Activated CD4-positive, alpha-beta T cell treated with anti-CD3 and anti-CD28 coated beads, Interleukin-2, amount 50 U/mL, for 24 hours (primary cell): ENCODE measurements at places on chromosomes 4 and X.

DNA sequence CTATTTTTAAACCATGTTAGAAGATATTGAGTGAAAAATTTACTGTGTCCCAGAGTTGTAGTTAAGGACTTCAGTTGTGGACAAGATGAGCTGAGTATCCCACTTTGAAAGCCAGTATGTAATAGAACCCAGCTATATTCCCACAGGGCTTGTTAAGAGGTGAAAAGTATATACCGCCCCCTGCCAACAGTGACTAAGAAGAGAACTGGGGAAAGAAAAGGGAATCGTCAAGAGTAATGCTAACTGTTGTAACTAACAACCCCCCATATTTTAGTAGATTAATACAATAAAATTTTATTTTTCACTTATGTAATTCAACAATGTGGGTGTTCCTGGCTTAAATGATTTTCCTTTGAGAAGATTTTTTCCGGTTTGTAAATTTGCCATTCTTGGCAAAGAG lies 250.4 kb upstream of the GIMD1 start:
- DNase-seq = no peak

- peak; percentile 26 for DNase-seq
These were observed 9.2 kb downstream of the VSIG4 start for GRCh38 chrX:66030505-66031317.

DNA sequence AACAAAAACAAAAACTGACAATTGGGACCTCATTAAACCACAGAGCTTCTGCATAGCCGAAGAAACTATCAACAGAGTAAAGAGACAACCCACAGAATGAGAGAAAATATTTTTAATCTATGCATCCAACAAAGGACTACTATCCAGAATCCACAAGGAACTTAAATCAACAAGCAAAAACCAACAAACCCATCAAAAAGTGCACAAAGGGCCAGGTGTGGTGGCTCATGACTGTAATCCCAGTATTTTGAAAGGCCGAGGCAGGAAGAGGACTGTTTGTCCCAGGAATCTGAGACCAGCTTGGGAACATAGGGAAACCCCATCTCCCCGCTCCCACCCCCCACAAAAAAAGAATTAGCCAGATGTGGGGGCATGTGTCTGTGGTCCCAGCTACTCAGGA lies 10.7 kb downstream of the C4orf51 start:
- no peak for DNase-seq

- DNase-seq = no peak
These were observed 31.5 kb downstream of the REELD1 start for GRCh38 chr4:146245850-146246249.

DNA sequence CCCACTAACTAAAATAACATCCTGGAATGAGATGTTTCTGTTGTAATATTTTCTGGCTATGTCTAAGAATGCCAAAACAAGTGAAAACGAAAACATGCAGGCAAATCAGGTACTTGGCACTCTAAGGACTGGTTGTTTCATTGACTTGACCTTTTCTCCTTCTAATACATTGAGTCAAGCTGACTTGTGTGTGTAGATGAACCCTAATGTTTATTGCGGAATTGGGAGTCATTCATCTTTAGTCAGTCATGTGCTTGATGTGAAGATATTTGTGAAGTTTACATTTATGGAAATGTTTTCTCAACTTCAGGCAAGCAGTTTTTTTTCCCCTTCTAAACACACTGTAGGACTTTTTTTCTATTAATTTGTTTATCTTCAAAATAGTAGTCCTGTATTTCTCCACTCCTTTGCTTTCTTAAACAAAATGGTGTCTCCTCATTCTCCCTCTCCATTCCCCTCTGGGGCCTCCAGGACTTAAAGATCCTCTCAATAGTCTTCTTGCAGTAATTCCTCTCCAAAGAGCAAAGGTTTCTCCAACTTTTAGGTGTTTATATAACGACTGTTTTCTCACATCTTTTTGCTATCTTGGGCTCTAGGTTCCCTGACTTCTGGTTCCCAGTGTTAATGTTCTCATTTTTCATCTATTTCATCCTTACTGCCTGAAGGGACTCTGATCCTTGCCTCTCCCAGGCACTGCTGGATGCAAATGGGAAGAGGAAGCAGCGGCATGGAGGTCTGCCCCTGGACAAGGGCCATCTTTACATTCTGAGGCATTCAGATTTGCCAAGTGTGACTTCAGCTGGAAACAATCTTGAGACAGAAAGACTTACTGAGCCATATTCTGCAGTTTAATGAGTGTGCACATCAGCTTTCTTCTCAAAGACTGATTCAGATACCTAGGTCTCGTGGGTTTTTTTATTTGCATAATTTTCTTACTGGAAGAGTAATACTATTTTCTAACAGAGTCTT lies 166.4 kb downstream of the ARHGAP6 start:
- DNase-seq = no peak

GRCh38 chr4:24489870-24490269 lies 94.5 kb downstream of the DHX15 start:
- no peak for DNase-seq

GRCh38 chr4:8727131-8727530 lies 134.6 kb downstream of the CPZ start:
- DNase-seq = no peak

DNA sequence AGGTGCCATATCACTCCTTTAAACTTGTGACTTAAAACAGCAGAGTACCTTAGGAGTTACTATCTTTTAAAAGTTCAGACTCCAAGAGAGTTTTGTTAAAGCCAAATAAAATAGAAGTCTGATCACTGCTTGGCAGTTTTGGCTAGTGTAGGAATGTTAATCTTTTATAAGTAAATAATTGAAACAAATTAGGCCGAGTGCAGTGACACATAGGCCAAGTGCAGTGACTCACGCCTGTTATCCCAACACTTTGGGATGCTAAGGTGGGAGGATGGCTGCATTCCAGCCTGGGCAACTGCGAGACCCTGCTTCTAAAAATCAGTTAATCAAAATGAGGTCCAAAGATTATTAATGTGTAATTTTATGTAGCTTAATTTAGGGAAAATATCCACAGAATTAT lies 37.2 kb downstream of the WDR44 start:
- no peak for DNase-seq

DNA sequence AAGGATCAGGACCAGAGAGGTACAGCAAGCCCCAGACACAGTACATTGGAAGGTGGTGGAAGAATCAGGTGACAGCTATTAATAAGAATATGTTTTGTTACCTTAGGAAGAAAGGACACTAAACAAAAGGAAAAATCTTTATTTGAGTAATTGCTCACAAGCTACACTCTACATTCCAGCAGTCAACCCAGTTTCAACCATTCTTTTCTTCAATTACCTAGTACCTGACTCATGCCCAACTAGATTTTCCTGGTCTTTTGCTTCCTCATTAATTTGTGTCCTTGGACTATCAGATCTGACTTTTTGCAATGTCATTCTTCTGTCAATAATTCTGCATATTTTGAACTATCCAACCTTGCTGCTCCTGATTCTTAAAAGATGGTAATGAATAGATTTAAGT lies 22.5 kb upstream of the GLRA2 start:
- DNase-seq = no peak

DNA sequence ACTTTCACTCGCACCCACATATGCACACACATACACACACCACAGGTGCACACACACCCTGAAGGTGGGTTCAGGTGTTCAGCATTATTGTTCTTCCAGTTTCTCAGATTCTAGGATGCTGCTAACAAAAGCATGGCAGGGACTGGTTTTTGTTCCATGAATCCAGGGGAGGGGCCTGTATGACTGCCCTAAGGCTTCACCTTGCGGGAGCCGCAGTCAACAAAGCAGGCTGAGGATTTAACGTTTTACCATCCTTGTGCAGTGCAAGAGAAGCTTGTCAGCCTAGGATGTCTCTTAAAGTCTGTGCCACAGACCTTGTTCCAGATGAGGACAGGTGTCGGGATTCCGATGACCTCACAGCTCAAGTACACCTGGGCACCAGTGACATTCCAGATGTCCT lies 61.8 kb downstream of the POLR2B start:
- no peak for DNase-seq

DNA sequence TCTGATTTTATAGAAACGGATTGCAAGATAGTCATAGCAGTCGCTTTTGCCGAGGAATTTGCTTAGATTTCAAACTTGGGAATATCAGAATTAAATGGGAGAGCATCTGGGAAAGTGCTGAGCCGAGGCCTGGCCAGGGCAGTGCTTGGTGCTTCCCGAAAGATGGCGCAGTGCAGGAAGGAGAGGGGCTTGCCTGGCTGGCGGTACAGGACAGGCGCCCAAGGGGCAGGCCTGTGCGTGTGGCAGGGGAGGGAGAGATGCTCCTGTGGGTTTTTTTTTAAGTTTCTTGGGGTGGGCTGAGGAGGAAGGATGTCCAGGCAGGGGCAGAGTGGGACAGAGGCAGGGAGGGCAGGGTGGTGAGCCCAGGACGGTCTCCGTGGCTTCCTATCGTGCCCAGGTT lies 241.1 kb downstream of the AFAP1 start:
- no peak for DNase-seq

- DNase-seq = no peak
These were observed 192.7 kb upstream of the NUDT6 start for GRCh38 chr4:123114915-123115756.

- DNase-seq = no peak
These were observed 10.0 kb downstream of the CLCN4 start for GRCh38 chrX:10166731-10167151.

- DNase-seq = no peak
These were observed 264.0 kb downstream of the MID1IP1 start for GRCh38 chrX:39065051-39065871.

GRCh38 chrX:154791939-154792338 lies 13.3 kb downstream of the MPP1 start:
- no peak for DNase-seq

DNA sequence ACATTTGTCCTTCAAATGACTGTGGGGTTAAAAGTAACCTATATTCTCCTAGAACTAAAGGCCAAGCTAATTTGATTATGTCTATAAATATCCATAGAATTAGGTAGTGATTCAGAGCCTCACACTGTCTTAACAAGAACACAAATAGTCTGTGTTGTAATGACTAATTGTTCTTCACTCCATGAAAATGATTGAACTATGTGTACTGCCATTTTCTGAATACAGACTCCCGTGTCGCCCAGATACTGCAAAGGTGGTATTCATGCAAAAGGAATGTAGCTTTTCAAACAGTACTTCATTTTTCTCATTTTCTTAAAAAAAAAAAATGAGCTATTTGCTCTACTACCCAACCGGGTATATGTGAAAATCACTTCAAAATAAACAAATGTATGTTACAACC lies 11.3 kb upstream of the PHKA2 start:
- DNase-seq = no peak

GRCh38 chr4:72557021-72557420 lies 12.0 kb downstream of the ADAMTS3 start:
- no peak for DNase-seq
